ENCODE measurements at places on chromosomes 12 and 14.

- no peak for DNase-seq
Measured at GRCh38 chr14:105093038-105093430, 27.8 kb upstream of the GPR132 start.

DNA sequence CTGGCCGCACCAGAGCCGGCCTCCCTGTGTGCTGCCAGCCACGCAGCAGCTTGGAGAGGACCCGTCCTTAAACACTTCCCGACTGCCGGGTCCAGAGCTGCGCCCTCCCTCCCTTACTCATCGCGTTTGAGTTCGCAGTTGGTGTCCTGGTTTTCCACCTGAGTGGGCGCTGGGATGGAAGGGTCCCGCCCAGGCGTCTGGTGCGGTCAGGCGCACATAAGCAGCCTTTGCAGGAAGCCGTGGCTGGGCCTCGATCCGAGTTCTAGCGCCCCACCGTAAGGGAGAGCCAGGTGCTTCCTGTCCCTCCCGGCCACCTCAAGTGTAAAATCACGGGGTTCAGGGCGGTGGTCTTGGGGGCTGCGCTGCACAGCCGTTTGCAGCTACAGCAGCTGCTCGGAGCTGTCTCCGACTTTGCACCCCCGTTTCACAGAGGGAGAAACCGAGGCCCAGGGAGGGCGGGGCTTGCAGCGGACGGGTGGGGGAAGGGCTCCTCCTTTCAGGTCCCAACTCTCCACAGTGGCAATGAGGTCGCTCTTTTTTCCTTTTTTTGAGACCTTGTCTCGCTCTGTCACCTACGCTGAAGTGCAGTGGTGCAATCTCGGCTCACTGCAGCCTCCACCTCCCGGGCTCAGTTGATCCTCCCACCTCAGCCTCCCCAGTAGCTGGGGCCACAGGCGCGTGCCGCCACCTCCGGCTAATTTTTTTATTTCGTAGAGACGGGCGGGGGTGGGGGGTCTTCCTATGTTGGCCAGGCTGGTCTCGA is 51.3 kb downstream of the LRCOL1 start:
- DNase-seq = no peak

- DNase-seq = peak; percentile 15
Measured at GRCh38 chr14:54786838-54787237, 115.8 kb downstream of the GCH1 start.

DNA sequence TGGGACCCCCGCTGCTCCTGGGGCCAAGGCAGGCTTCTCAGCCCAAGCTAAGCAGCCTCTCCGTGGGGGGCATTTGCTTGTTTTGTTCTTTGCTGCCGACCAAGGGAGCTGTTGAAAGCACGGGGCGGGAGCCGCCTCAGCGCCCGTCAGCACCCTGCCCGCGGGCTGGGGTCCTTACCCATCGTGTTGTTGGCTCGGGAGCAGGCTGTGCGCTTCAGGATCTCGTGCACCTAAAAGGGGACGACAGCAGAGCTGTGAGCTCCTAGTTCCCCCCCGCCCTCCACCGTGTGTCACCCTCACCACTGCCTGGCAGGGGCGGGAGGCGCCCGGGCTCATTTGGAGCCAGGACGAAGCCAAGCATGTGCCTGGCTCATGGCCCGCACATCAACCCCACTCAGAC is 117.5 kb downstream of the ANO2 start:
- DNase-seq = no peak

GRCh38 chr14:29627137-29627536 is 300.5 kb downstream of the PRKD1 start:
- DNase-seq = no peak

DNA sequence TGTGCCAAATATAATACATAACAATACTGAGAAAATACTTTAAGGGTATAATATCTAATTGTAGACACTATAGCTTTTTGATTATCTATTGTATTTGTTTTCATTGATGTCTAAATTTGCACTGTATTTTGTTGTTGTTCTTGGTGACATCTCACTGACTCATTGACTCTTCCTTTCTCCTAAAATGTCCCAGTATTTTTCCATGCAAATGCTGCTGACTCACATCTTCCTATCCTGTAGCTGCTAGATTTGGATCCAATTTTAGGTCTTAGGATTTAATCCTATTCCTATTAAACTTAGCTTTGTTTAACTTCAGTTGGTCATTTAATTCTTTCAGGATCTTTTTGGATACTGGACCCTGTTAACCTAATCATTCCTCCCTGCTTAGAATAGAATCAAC is 148.5 kb downstream of the TMTC2 start:
- DNase-seq = no peak

DNA sequence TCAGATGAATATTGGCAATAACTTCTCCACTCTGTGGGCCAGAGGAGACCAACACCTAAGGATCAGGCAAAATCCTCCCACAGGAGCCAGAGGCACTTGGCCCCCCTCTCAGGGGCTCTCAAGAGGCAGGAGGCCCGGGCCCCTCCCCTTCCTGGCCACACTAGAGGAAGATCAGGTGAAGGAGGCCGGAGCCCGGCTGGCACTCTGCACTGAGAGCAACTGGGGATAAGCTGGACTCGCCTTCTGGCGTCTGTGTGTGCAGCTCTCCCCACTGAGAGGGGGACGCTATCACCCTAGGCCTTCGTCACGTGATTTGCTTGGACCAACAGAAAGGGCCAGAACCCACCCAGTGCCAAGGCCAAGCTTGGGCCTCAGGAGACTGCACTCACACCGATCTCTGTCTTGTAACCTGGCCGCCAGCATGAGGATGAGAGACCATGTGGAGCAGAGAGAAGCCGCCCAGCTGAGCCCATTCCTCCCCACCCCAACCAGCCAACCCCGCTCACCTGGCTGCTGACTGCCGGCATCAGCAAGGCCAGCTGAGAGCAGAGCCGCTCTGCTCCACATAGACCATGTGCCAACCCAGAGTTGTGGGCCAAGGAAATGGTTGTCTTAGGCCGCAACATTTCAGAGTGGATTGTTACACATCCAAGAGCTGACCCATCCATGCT is 64.0 kb downstream of the NOC4L start:
- DNase-seq = no peak

- no peak for DNase-seq
Measured at GRCh38 chr12:108495054-108495453, 20.0 kb upstream of the FICD start.

- no peak for DNase-seq
Measured at GRCh38 chr12:75480469-75480949, at the start of gene GLIPR1. Gene GLIPR1 (plus strand): TSS chr12:75480755. CDS start chr12:75480881, 126 bp downstream.

DNA sequence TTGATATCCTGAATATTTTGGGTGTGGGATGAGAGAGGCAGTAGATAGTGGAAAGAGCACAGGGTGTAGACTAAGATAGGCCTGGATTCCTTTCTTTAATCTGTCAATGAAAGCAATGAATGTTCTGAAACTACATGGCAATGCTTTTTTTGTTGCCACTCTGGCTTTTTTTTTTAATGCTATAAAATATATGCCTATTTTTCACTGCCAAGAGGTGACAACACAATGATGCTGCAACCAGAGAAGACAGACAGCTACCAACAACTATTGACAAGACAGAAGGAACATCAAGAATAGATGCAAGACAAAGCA is 9.4 kb downstream of the ANG start:
- no peak for DNase-seq

- DNase-seq = no peak
Measured at GRCh38 chr12:100189636-100190394, 10.8 kb upstream of the ACTR6 start.

DNA sequence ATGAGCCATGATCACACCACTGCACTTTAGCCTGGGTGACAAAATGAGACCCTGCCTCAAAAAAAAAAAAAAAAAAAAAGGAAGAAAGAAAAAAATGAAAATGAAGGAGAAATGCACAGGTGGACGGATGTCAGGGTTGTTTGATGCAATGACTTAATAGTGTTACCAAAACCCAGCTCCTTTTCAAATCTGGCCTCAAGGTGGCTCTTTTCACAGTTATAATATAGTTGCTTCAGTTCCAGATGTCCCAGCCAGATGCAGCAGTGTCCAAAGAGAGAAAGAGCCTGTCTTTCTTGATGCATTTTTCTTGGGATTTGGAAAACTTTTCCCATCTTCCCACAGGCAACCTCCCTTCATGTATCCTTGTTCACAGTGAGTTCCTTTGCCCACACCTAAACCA is 36.5 kb downstream of the KCNMB4 start:
- DNase-seq = no peak

DNA sequence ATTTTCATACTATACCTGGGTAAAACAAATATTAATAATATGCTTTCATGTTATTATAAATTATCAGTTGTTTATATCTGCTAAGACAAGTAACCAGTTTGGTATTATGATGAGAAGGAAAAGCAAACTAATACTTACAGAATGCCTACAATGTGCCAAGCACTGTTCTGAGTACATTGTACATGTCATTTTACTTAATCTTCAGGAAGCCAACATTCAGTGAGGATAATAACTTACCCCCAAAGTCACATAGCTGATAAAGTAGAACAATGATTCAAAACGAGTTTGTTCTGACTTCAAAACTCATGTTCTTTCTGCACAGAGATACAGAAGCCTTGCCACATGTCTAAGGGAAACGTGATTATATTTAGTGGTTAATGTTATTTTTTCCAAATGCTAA is 89.0 kb upstream of the DIO2 start:
- no peak for DNase-seq

DNA sequence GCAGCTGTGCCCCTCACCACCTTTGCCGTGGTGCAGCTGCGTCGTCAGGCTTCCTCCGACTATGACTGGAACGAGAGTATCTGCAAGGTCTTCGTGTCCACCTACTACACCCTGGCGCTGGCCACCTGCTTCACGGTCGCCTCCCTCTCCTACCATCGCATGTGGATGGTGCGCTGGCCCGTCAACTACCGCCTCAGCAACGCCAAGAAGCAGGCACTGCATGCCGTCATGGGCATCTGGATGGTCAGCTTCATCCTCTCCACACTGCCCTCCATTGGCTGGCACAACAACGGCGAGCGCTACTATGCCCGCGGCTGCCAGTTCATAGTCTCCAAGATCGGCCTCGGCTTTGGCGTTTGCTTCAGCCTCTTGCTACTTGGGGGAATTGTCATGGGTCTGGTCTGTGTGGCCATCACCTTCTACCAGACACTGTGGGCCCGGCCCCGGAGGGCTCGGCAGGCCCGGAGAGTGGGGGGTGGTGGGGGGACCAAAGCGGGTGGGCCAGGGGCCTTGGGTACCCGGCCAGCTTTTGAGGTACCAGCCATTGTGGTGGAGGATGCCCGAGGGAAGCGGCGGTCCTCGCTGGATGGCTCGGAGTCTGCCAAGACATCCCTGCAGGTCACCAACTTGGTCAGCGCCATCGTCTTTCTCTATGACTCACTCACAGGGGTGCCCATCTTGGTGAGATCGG is 2.6 kb downstream of the GPR162 start:
- no peak for DNase-seq

DNA sequence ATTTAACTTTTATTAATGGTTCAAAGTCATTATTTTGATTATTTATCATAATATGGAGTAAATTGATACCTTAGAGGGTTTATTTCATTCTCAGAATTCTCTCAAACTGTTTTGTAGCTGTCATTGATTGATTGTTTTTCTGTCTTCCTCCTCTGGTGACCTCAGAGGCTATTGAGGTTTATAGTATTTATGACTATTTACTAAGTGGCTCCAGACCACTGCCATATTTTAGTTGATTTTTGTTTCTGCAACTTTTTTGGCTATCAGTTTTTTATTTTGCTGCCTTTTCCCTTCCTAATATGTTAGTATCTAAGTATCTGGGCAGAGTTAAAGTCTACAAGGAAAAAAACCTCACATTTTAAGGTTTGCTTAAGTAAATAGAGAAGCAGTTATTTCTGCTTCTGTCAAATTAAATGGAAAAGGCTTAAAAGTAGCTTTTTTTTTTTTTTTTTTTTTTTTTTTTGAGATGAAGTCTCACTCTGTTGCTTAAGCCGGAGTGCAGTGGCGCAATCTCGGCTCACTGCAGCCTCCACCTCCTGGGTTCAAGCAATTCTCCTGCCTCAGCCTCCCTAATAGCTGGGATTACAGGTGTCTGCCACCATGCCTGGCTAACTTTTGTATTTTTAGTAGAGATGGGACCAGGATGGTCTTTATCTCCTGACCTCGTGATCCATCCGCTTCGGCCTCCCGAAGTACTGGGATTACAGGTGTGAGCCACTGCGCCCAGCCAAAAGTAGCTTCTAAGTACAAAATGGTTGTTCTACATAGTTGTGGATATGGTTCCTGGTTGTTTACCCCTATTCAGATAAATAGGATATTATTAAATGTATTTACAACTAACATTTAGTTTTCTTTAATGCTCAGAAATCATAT is 8.2 kb downstream of the MDM2 start:
- DNase-seq = no peak

DNA sequence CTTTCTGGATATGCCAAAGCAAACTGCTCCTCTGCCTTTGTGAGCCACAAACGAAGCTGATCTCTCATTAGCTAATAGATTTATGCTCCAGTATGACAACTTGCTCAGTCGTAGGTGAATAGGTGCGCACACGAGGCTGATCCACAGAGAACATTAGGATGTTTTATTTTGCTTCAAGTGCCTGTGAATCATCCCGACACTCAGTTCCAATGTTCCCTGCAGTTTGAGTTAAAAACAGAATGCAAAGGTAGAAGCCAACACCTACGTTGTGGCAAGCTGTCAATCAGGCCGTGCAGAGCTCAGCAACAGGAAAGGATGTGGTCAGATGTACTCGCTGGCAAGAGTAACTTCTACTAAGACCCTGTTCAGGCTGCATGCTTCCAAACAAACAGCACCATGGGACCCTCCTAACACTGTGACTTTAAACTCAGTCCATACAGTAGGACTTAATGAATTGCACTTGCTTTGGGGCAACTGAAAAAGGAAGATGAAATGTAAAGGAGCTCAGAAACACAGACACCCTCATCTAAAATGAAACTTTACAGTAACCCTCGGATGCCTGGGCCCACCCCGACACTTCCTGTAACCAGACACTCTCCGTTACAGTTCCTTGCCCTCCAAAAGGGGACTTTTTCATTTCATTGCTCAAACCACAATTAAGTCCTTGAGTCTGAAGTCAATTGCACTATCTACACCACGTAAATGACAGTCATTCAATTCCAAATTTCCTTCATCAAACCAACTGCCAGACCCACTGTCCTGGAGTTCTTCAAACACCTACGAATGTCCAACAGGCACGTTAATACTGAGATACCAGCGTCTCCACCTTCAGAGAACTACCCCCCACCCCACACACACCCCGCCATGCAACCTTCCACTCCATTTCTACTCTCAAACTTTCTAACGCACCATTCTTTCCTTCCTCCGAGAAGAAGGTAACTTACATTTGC is 1.6 kb downstream of the CCDC88C start:
- no peak for DNase-seq

- DNase-seq = no peak
Measured at GRCh38 chr14:38197784-38198335, 9.8 kb upstream of the SSTR1 start.

- no peak for DNase-seq
Measured at GRCh38 chr14:91409928-91410718, 7.5 kb downstream of the CCDC88C start.

GRCh38 chr12:22234561-22234960 is 99.9 kb downstream of the ST8SIA1 start:
- no peak for DNase-seq

GRCh38 chr14:65834812-65835211 is 422.3 kb downstream of the FUT8 start:
- no peak for DNase-seq

DNA sequence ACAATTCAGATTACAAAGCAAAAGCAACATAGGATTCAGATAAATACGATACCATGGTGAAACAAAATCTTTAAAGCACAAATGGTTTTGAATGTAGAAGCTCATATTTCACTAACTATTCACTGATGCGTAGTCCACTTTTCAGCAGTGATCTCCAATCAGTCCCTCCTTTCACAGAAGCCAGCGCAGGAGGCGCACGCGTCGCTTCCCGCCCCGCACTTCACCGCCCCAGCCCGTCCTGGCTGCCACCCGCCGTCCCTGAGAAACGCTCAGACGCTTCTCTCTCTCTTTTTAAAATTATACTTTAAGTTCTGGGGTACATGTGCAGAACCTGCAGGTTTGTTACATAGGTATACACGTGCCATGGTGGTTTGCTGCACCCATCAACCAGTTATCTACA is 19.8 kb upstream of the CHFR start:
- DNase-seq = no peak

Measured in C1 segment of cervical spinal cord (tissue), 14 donors.